ENCODE measurements at places on chromosomes 11 and 22.

DNA sequence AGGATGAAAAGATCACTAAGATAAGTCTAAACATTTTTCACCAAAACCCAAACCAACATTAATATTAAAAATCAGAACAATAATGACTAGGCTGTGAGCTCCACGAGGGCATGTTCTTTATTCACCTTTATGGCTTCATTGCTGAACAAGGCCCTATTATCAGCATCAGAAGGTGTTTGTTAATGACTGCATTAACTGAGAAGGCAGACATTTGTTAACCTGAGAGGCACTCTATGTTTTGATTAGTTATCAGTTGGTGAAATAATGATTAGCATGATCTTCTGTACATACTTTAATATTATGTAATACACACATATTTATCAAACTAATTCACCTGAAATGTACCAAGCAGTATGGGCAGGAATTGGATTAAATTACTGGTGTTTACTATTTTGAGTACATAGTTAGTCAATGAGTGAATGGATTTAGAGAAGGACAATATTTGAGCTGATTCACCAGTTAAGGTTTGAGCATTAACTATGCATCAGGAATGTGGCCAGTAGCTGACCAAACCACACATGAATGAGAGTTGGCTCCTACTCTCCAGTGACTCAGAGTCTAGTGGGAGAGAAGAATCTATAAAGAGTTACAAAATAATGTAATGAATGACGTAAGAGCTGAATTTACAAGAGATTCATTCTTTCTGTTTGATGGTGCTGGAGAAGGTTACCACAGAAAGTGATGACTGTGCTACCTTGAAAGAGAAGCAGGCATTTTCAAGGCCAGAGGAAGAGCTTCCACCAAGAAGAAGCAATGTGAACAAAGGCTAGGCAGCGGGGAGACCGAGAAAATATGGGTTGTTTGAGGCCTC is 6.7 kb downstream of the IL18 start:
- DNase-seq = no peak

GRCh38 chr22:47155912-47156311 is 393.5 kb downstream of the TBC1D22A start:
- no peak for DNase-seq

DNA sequence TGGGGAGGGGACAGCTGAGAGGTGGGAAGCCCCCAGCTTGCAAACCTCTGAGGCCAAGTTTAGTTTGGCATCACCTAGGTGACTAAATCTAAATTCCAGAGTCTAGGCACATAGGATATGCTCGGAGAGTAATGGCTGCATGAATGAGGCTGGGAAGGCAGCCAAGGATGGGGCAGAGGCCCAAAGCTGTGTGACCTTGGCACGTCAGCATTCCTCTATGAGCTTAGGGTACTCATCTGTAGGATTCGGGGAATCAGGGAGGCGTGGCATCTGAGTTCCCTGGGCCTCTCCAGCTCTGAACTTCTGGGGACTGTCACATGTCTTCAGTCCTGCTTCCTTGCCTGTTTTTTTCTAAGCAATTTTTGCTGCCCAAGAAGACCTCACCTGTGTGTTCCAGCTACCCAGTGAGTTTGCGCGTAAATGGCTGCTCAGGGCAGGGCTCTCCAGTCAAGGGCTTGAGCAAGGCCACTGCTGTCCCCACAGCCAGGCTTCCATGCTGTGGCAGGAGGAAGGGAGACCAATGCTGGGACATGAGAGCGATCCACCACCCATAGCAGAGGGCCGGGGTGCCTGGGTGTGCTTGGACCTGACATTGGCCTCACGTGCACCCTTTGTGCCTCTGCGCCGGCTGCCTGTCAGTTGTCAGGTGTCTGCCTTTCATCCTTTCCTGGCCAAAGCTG is 13.9 kb downstream of the DAGLA start:
- no peak for DNase-seq

GRCh38 chr11:128397362-128397761 is 190.0 kb downstream of the ETS1 start:
- no peak for DNase-seq

GRCh38 chr22:49243335-49243734 is 584.3 kb downstream of the BRD1 start:
- DNase-seq = no peak

GRCh38 chr11:11948242-11948947 is 60.0 kb downstream of the DKK3 start:
- no peak for DNase-seq

DNA sequence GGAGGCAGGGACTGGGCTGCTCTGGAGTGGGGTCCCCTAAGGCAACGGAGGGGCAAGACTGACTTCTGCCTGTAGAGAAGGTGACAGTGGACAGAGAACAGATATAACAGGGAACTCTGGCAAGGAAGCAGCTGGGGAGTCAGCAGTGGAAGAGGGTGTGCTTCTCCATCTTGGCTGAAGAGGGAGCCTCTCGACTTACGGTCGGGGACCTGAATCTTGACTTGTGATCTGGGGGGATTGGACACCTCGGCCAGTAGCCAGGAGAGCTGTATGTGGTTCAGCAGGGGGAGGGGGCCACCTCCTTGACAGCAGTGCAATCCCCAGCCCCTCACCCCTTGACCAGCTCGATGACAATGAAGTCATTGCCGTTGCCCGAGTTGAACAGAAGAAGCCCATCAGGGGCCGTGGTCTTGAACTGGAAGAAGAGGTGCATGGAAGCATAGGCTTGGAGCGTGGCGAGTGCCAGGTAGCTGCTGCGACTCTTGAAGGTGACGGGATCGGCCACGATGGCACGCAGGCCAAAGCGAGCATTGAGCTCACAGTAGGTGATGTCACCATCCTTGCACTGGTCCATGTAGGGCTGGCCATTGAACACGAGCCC is 60.0 kb downstream of the SLC22A12 start:
- DNase-seq = no peak

- DNase-seq = no peak
Measured at GRCh38 chr11:93054881-93055280, 85.4 kb downstream of the MTNR1B start.

GRCh38 chr11:66904055-66904454 is 47.2 kb downstream of the LRFN4 start:
- no peak for DNase-seq

DNA sequence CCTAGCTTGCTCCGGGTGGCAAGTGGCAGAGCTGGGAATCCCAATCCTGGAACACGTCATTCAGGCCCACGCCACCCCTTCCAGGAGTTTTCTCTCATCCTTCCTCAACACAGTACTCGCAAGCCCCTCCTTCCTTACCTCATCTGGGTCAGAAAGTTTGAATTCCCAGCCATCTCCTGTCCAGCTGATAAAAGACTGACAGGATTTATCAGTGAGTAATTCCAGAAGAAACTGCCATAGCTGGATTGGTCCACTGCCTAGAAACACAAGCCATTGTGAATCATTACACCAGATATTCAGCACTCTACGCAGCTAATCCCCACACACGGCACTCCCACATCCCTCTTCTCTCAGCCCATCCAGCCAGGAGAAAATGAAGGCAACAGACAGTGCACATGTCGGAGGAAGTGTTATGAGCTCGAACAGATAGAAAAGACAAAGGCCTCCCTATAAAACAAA is 124.0 kb downstream of the ETS1 start:
- DNase-seq = no peak

DNA sequence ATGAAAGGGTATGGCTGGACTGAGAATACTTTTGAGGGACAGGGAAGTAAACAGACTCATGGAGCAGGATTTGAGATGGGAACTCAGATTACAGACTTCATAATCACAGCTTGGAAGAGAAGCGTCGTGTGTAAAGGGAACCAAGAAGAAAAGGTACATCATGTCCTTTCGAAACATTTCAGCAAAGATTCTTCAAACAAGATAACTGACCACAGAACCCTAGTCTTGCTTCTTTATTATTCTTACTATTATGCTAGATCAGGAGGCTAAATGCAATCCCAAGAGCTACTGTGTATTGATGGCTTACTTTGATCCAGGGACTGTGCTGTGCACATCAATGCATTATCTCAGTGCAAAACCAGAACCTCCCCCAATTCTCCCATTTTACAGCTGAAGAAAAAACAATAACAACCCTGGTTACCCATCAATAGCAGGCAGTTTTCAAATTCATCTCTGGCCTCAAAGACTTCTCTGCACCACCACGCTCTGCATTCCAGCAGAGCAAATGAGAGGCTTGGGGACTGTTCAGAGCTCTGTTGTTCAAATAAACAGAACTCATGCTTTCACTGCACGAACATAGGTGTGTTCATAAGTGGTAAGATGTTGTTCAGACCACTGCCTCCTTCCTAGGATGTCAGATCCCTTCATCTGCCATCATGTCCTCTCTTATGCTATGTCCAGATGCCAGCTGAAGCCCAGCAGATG is 104.8 kb upstream of the NAV2 start:
- DNase-seq = no peak

DNA sequence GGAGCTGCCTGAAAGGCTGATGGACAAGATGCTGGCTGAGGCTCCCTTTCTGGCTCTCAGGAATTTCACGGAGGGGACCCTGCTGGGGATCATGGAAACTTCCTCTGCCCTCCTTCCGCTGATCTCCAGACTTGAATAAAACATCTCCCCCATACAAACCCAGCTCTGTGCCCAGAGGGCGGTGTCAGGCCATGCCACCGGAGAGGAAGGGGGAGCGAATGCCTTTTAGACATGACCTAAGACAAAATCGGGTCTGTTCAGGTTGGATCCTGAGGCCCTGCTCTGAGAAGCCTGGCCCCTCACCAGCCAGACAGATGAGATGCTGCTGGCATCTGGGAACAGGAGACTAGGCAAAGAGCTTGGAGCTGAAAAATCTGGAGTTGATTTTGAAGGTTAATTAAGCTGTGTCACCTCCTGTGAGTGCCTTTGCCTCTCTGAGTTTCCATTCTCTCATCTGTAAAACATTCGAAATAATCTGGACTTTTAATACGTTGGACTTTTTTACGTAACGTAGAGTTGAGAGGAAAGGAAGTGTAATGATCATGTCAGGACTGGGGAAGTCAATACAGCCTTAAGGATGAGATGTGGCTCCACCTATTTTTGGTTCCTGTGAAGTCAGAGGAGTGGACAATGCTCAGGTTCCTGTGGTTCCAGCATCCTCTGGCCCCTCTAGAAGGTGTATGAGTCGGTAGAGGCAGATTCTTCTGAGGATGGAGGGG is 163.6 kb downstream of the ST3GAL4 start:
- DNase-seq = no peak

DNA sequence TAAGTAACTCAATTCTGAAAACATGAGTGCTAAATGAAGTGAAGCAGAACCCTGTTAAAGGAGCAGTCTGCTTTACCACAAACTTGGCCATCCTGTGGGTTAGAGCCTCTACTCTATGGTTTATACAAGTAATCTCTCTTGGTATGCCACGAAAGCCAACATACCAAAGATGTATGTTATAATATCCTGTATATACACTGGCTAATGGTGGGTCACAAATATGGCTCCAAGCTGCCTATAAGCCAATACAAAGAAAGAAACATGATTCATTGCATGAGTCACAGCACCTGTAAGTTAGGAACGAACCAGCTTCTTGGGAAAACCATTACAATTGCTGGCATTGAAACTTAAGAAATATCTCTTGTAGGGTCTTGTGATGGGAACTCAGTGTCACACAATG is 16.1 kb downstream of the XRRA1 start:
- no peak for DNase-seq
